AG08395 (cell line): ENCODE measurements at places on chromosomes 11 and 22.

- no peak for DNase-seq
Measured at GRCh38 chr11:133072858-133073582, 459.3 kb downstream of the OPCML start.

DNA sequence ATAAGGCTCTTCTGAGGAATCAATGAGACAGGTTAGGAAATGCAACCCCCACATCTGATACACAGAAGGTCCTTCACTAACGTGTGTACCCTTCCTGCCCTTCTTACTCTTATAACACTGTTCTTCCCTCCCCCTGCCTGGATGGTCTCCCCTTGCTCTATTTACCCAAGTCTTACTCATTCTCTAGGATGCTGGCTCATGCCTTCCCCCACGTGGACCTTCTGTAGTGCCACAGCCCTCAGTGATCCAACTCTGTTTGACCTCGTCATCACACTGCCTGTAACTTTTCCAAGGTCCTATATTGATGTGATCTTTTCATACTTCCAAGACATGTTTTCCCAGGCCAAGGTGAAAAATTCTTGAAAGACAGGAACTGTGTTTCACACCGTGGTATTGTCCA is 79.8 kb downstream of the C11orf58 start:
- no peak for DNase-seq

GRCh38 chr22:32909581-32910428 is 108.3 kb downstream of the TIMP3 start:
- DNase-seq, result no peak

GRCh38 chr11:122714004-122714403 is 58.5 kb downstream of the UBASH3B start:
- no peak for DNase-seq

DNA sequence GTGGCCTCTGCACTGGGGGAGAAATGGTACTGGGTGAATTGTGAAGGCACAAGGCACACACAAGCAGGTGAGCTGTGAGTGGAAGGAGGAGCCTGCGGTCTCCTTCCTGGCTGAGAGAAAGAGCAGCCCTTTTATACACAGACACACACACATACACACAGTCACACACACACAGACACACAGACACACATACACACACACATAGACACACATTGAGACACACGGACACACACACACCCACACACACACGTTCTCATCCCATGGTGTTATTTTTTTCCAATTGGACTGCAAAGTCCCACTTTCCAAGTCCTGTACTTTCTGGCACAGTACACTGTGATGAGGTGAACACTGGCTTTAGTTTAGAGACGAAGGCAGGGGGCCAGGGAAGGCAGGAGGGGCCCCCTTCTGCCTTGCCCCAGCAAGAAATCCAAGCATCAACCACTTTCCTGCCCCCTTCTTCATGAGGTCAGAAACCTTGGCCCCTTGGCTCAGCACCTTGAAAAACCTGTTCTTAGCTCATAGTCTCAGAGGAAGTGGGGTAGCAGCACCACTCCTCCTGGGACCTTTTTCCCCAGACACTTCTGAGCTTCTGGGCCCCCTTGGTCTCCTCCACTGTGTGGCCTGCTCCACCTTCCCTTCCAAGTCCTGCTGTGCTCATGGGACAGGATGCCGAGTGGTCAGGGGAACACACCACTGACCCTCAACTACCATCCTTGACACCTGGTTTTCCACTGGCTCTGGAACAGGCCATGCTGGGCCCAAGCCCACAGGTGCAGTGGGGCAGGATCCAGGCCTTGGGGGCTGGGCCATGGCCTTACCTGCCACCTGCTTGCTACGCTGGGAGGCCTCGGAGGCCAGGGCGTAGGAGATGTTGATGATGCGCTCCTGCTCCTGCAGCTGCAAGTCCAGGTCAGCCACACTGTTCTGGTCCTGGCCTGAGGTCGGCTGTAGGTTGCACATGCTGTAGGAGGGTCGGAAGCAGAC is 43.8 kb downstream of the C11orf58 start:
- DNase-seq, result no peak

- no peak for DNase-seq
Measured at GRCh38 chr11:123576501-123576900, 77.9 kb downstream of the SCN3B start.

GRCh38 chr11:63490551-63491239 is at the start of gene PLAAT5:
TSS of gene PLAAT5 (minus strand) at chr11:63491167. CDS start at chr11:63491034, 133 bp downstream.
- peak; percentile 10 for DNase-seq
